ENCODE measurements at places on chromosomes 4 and X.

DNA sequence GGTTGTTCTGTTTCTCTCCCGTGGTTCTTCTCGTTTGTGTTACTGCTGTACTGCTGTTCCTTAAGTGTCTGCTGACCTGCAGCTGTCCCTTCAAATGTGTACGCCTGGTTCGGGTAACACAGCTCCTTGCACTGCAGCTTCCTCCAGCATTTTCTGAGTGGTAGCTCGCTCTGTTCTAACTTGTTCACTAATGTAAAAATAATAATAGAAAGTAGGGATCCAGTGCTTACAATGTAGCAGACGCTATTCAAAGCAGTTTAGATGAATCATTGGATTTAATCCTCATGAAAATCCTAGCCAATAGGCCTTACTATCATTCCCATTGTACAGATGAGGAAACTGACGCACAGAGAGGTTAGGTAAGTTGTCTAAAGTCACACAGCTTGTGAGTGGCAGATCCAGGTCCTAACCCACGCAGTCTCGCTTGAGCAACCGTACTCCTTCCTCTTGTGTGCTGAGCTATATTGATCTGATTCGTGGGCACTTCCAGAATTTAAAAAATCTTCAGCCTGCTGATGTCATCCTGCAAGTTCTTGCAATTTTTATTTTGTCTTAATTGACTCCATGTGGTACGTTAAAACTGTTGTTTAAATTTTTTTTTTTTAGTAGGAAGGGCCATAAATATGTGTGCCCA lies 448.2 kb upstream of the FAT1 start:
- DNase-seq = no peak

GRCh38 chr4:161097821-161098220 lies 1066.0 kb downstream of the FSTL5 start:
- no peak for DNase-seq

- no peak for DNase-seq
Observed at GRCh38 chrX:973010-973632, 239.3 kb downstream of the CRLF2 start.

- no peak for DNase-seq
Observed at GRCh38 chr4:167602157-167602556, 367.9 kb upstream of the SPOCK3 start.

GRCh38 chr4:11631416-11631815 lies 202.7 kb upstream of the HS3ST1 start:
- DNase-seq = no peak

DNA sequence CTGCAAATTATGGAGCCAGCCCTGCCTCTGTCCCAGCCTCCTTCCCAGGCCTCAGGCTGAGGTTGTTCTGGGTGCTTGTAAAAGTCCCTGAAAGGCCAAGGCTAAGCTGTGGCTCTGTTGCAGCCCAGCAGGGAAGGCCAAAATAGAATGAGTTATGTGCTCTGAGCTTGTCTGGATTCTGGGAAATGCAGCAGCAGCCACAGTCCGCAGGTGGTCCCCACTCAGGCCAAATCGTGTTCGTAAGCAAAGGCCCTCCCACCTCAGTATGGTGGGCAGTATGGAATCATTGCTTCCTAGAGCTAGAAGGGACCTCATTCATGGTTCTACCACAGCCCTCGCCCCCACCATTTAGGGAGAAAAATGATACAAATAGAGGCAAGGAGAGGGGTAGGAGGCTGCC lies 4.7 kb upstream of the TCEAL1 start:
- no peak for DNase-seq

- DNase-seq = no peak
Observed at GRCh38 chrX:52933976-52934703, 24.2 kb downstream of the FAM156A start.

DNA sequence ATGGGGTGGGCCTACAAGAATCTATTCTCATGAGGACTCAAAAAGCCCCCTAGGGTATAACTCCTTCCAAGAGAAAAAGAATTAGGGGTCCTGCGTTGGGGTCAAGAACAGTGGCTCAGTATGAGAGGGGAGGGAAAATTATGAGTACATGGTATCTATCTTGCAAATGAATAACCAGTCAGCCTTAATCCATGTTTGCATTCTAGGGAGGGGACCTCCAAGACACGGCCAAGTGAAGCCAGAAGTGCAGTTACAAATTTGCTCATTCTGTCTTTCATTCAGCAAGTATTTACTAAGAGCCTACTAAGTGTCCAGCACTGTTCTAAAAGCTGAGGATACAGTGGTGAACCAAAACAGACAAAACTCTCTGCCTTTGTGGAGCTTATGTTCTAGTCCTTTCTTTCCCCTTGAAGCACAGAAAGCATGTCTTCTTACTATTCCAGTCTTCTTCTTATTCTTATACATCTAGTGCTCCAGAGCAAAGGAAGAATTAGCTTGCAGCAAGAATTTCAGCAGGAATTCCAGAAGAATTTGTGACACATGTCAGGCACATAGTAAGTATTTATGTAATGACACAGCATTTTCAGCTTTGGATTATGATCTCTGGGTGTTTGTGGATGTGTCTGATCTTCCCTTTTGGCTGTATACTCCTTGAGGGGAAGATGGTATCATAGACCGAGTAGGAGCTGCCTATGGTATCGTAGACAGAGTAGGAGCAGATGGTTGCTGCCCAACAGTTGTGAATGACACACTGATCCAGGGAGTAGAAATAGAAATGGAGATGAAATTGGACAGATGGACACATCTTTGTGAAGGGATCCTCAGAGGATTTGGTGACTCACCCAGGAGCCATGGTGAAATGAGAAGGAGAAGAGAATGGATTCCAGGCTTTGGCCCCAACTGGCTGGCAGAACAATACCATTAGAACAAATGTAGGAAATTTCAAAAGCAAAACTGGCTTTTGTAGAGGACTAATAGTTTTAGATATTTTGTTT lies 75.9 kb downstream of the COQ2 start:
- DNase-seq = no peak

- no peak for DNase-seq
Observed at GRCh38 chr4:79611026-79611425, 203.0 kb upstream of the GK2 start.

- no peak for DNase-seq
Observed at GRCh38 chr4:8905773-8906667, 34.4 kb upstream of the HMX1 start.

GRCh38 chr4:147714575-147715401 lies 17.1 kb upstream of the ARHGAP10 start:
- peak; percentile 68 for DNase-seq

- DNase-seq = no peak
Observed at GRCh38 chr4:12203945-12204344, 775.3 kb upstream of the HS3ST1 start.

GRCh38 chr4:46124773-46125413 lies 1.0 kb upstream of the GABRG1 start:
- no peak for DNase-seq

DNA sequence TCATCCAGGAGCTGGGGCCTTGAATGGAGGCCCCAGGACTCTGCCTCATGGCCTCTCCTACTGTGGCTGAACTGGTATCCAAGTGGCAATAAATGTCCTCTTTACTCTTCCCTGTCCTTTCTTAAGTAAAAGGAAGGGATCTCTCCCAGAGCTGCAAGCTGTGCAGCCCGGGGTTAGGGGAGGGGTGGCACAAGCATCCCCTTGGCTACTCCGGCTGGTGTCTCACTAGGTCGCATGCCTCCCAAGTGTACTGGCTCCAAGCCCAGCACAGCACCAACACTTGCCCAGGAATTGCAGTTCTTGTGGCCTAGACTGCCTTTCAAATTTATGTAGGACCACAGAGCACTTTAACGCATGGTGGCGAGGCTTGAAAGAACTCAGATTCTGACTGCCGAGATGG lies 44.7 kb upstream of the MED14 start:
- DNase-seq = no peak

- DNase-seq = no peak
Observed at GRCh38 chrX:38221391-38221929, 789 bp upstream of the SRPX start.

GRCh38 chr4:23733476-23733875 lies 156.4 kb downstream of the PPARGC1A start:
- DNase-seq = no peak

GRCh38 chr4:60461551-60461950 lies 738.6 kb upstream of the ADGRL3 start:
- DNase-seq = no peak

- no peak for DNase-seq
Observed at GRCh38 chr4:184427687-184428086, 46.7 kb downstream of the IRF2 start.

- DNase-seq = no peak
Observed at GRCh38 chrX:133988010-133988409, 2.6 kb upstream of the GPC3 start.

DNA sequence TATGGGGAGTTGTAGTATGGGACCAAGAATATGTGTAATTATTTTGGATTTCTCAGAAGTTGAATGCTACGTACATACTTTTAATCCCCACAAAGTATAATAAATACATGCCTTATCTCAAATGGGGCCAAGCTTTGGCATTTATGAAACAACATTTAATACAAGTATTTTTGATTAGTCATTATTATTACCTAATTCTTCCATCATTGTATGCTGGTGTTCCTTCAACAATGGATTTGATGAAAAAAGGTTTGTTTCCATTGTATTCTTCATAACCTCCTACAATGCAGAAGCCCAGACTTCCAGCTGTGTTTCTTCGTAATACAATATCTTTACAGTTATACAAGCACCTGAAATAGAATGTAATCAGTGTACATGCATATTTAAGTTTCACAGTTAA lies 83.8 kb downstream of the FIP1L1 start:
- DNase-seq = no peak

GRCh38 chr4:151688003-151688784 lies 72.6 kb downstream of the GATB start:
- no peak for DNase-seq

DNA sequence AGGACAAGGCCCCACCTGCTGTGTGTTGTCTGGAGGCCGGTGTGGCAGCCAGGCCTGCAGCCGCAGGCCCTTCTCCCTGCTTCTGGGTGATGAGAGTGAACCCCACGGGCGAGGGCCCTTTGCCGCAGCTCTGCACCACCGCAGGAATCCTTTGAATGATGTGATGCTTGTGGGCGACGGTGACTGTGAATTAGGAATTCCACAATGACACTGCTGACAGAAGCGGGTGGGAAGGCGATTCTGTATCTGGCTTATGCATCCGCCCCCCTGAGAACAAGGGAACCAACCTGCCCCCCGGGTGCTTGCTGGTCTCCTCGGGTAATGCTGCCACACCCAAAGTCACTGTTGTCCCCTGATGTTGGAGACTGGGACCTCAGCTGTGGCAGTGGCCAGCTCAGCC lies 19.5 kb upstream of the MAN2B2 start:
- no peak for DNase-seq

- no peak for DNase-seq
Observed at GRCh38 chr4:92339676-92340075, 35.9 kb downstream of the GRID2 start.

DNA sequence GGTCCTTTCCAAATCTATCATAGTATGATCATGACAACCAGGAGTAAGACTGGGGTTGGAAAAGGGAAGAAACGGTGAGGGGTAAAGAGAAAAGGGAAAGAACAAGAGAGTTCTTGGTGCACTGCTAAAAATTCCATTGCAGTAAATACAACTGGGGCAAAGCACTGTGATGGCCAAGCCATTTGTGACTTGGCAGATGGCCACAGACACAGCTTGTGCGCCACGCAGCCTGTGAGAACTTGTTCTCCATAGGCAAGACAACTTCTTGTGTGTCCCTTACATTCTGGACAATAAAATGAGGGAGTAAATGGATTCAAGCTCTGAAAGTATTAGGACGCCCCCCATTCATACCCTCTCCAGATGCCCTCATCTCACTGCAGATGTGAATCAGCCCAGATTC lies 10.9 kb downstream of the MFAP3L start:
- DNase-seq = no peak

DNA sequence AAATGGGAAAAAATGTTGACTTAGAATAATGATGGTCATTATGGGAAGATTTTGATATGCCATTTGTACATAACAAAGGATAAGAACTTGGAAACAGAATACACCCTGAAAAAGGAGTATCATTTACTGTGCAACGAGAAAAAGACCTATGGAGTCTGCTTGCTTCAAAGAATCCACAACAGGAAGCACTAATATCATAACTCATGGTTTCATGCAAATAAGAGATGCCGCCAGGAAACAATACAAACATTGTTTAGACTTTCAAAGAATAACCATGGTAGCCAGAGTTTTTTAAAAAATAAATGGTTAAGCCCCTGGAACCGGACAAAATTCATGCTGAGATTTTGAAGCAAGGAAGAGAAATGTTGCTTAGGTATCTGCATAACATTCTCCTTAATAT lies 139.9 kb upstream of the ETNPPL start:
- DNase-seq = no peak

GRCh38 chr4:37439809-37440474 lies 195.4 kb downstream of the NWD2 start:
- DNase-seq = no peak

- DNase-seq = no peak
Observed at GRCh38 chrX:32183066-32183465, 1028.3 kb downstream of the DMD start.

Measured in pulmonary artery endothelial cell (primary cell).